ENCODE measurements at places on chromosomes 5 and 9.

GRCh38 chr5:67855523-67855922 lies 360.0 kb upstream of the PIK3R1 start:
- no peak for DNase-seq

GRCh38 chr9:16033921-16034691 lies 481.3 kb downstream of the CCDC171 start:
- no peak for DNase-seq

DNA sequence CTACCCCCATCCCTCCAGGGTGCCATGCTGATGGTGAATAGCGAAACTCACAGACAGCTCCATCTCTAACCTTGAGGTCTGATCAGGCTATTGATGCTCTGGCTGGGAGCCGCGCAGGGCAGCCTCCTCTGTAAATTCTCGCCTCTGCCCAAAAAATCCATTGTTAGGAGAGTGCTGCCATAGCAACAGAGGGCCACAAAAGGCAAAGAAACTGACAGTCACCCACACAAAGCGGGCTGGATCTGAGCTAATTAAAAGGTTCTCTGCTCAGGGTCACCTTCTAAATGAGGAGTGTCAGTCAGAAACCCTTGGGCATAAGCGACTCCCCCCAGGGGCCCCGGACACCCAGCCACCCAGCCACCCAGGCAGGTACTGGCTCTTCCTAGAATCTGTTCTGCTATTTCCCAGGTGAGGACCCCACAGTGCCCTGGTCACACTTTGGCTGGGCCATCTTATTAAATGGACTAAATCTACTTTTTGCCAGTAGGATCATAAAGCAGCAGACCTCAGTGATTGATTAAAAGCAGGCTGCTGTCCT lies 126.7 kb downstream of the MED10 start:
- DNase-seq, result no peak

DNA sequence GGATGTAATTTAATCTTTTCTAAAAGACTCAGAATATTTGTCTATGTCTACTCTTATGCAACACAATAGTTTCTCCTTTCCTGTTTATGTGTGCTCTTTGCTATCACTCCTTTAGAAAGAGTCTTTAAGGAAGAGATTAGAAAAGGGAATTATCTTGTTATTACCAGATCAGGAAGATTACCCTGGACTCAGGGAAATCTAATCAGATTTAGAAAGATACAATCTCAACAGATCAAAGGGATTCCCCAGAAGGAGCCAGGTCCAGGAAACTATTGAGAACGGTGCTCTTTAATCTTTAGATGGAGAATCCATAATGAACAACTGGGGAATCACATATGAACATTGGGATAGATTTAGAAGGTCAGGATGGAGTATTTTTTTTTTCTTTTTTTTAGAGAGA lies 32.4 kb upstream of the ZFR start:
- DNase-seq, result no peak

- DNase-seq, result no peak
These were observed 339.5 kb upstream of the ISL1 start for GRCh38 chr5:51043745-51044144.

DNA sequence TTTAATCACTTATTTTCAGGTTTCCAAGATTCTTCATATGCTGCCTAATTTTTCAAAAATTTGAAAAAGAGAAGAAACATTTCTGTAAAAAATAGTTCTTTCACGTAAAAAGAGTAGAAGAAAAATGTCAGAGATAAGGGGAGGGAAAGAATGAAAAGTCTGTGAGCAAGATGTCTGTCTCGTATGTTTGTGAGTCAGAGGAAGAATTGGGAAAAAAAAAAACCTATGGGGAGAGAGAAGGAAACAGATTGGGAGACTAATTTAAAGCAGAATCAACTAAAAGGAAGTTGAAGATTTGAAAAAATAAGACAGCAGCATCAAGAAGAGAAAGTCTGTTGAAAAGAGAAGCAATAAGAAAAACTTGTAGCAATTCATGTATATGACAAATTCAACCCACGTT lies 456.3 kb downstream of the HINT1 start:
- no peak for DNase-seq

DNA sequence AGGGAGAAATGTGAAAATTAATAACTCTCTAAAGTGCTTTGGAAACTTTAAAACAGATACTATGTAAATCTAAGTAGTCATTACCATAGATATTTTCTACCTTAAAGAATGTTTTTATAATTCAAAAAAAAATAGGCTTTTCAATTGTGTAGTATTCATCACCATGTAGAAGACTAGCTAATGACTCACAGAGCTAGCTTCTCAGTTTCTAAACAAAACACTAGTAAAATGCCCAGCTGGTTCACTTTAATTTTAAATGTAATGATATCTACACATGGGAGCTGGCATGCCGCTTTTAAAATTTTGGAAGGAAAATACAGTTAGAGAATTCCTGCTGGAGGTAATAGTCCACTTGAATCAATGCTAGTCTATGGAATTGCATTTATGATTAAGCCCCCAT lies 509.8 kb downstream of the CSNK1G3 start:
- DNase-seq, result peak; percentile 4

DNA sequence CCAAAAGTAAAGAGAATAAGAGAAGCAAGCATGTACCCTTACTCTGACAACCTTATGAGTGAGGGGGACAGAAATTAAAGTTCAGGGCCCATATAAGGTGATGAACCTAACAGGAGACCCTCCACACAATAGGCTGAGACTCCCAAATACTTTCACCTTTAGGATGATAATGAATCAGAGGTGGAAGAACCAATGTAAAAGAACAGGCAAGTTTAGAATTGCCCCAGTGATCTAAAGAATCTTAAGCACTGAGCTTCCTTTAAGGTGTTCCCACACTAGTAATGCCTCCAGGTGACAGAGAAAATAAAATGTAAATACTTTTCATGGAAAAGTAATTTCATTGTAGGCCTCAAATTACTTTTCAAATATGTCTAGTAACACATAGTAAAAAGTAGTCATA lies 8.2 kb upstream of the FAM151B start:
- DNase-seq, result no peak

All from EH (cell line).